Muscle of leg (tissue), 16 donors: ENCODE measurements at places on chromosomes 7 and 10. TPM values are rescaled to one million over a fixed set of nuclear protein-coding genes. Genes with fewer than 3 reads are reported as not detected.
A peak's percentile ranks its signal among the peaks of the same experiment; 100 is the strongest.

DNA sequence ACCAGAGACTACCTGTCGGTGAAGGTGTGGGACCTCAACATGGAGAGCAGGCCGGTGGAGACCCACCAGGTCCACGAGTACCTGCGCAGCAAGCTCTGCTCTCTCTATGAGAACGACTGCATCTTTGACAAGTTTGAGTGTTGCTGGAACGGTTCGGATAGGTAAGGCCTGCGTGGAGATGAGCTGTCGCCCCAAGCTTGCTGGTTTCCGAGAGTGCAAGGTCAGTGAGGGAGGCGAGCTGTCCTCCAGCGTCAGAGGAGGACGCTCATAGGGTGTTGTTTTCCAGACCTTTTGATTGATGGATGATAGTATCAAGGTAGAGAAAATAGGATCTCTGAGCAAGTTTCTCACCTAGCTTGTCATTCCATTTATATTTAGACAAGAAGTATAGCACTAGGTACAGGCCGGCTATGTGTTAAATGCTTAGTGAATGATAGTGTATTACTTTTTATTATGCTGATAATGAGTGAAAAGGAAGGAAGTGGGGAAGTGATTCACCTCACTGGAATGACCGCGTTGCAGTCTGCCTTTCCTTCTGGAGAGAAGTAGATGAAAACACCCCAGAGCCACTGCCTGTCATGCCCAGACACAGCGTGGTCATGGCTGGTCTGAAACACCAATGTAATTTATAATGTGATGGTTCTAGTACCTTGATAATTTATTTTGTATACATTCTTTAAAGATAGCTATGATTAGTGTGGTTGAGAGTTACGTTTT is 33.9 kb downstream of the BNIP3 start:
- no peaks in the 10 kb centered on the region for H3K4me1 ChIP-seq

- peaks cover 5% of the 10 kb centered on the region for H3K4me1 ChIP-seq
- peak; percentile 39 for DNase-seq
Observed at GRCh38 chr7:101362334-101363195, at the start of gene COL26A1. COL26A1 (plus strand) TSS chr7:101362875; CDS start chr7:101363033, 158 bp downstream.

The KLF14 gene
- 0.98 TPM for total RNA-seq

DNA sequence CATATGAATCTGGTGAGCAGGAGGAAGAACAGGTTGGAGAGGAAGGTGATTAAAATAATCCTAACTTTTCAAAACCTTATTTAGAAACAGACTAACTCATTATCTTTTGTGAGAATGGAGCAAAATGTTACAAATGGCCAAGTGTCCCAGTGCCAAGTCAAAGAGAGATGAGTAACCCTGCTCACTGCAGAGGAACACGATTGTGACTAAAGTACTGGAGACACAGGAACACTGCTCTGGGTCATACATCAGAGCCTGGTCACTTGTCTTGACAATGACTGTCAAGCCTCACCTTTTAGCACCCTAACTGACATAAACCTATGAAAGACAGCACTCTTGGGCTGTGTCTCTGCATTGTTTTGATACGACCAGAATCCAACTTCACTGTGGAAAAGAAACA is 108.8 kb downstream of the SGMS1 start:
- no peak overlapping the region for H3K27ac ChIP-seq
- H3K4me3 ChIP-seq = no peak overlapping the region
- peaks cover 13% of the 10 kb centered on the region for H3K4me1 ChIP-seq
- no peak for DNase-seq
- peaks cover 5% of the 10 kb centered on the region for H3K36me3 ChIP-seq

The AQP1 gene
- total RNA-seq = 96.4 TPM

GRCh38 chr10:72328045-72328828 is 26.5 kb downstream of the DNAJB12 start:
- H3K4me3 ChIP-seq = no peak overlapping the region
- H3K36me3 ChIP-seq = peaks cover 1% of the 10 kb centered on the region
- H3K27me3 ChIP-seq = no peaks in the 10 kb centered on the region
- DNase-seq = peak; percentile 86
